ENCODE measurements at places on chromosomes 7 and 10. TPM values are rescaled to one million over a fixed set of nuclear protein-coding genes. Genes with fewer than 3 reads are reported as not detected.

Gene RAMP3
- polyA plus RNA-seq, result 8.0 TPM

Gene NEURL1
- polyA plus RNA-seq, result 0.83 TPM

Gene HOXA1
- 2.6 TPM for polyA plus RNA-seq

Gene TEX36
- not detected for polyA plus RNA-seq

Gene CTNNA3
- 1.0 TPM for polyA plus RNA-seq

Gene C10orf53
- polyA plus RNA-seq, result not detected

Gene DBF4
- polyA plus RNA-seq, result 20.1 TPM

Gene STAM
- 26.3 TPM for polyA plus RNA-seq

Gene PDE6C
- polyA plus RNA-seq, result 0.24 TPM

Gene NEUROD6
- not detected for polyA plus RNA-seq

Gene H2AZ2
- polyA plus RNA-seq, result 264 TPM

Gene OR9A4
- not detected for polyA plus RNA-seq

Gene ZNF485
- polyA plus RNA-seq, result 4.4 TPM

Gene HOXA4
- 26.2 TPM for polyA plus RNA-seq
